ENCODE measurements at places on chromosomes 3 and 15. TPM values are rescaled to one million over a fixed set of nuclear protein-coding genes. Genes with fewer than 3 reads are reported as not detected.
A peak's percentile ranks its signal among the peaks of the same experiment; 100 is the strongest.

The CELSR3 gene
- 2.2 TPM for total RNA-seq

GRCh38 chr15:41513506-41514227, at the start of gene LTK:
Gene LTK, minus strand, starts transcription at chr15:41513827. Its CDS starts 118 bp downstream, at chr15:41513709.
- no peak for DNase-seq

DNA sequence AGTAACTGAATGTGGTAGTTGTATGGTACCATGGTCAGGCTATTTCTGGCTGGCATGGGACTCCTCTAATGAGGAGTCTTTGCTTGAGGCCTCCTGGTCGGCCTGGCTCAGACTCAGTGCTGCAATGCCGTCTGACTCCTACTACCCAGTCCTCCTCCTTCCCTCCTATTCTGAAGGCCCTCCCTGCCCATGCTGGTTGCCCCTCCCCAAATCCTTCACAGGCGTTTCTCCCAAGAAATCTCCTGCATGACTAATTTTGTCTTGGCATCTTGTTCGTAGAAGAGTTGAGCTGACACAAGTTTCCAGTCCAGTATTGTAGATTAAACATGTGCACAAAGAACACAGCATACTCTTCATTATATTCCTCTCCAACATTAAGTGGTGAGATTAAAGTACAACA, 115.5 kb downstream of the NFKBIZ start:
- DNase-seq: no peak

GRCh38 chr15:69526081-69527061, 73.8 kb downstream of the RPLP1 start:
- DNase-seq: no peak

The SUSD5 gene
- 2.5 TPM for total RNA-seq

The VPS8 gene
- 31.7 TPM for total RNA-seq

The HYKK gene
- total RNA-seq: 1.2 TPM

The C3orf33 gene
- total RNA-seq: 2.9 TPM

GRCh38 chr15:89749951-89750559, 994 bp downstream of the MESP1 start:
- no peak for DNase-seq

The IQCH gene
- 1.1 TPM for total RNA-seq

The MPI gene
- total RNA-seq: 50.8 TPM

- peak; percentile 36 for DNase-seq
Observed at GRCh38 chr3:42581709-42582473, at the start of gene SEC22C. Gene SEC22C, minus strand, starts transcription at chr3:42581967. Its CDS starts 12,921 bp downstream, at chr3:42569046.

The ADGRG7 gene
- total RNA-seq: not detected

DNA sequence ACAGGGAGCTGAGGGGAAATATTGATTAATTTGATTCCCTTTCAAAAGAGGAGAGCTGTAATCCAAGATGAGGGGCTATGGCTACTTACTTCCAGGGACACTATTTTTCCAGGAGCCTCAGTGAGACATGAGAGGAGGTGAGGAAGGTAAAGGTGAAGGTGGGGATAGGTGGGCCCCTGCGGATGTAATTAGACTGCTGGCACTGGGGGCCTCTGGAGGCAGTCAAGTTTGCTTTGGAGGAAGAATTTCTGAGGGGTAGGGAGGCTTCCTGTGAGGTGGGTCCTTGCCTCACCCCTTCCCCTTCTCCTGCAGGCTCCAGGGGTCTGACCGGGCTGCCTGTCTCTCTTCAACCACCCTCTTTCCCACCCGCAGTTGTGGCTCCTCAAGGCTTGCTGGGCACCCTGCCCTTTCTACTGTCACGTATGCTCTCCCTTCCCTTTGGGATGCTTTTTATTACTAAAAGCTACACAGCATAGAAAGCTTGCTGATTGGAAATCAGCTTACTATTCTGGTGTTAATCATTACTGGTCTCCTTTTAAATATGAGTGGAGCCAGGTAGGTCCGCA, 22.5 kb downstream of the GASK1A start:
- DNase-seq: no peak

DNA sequence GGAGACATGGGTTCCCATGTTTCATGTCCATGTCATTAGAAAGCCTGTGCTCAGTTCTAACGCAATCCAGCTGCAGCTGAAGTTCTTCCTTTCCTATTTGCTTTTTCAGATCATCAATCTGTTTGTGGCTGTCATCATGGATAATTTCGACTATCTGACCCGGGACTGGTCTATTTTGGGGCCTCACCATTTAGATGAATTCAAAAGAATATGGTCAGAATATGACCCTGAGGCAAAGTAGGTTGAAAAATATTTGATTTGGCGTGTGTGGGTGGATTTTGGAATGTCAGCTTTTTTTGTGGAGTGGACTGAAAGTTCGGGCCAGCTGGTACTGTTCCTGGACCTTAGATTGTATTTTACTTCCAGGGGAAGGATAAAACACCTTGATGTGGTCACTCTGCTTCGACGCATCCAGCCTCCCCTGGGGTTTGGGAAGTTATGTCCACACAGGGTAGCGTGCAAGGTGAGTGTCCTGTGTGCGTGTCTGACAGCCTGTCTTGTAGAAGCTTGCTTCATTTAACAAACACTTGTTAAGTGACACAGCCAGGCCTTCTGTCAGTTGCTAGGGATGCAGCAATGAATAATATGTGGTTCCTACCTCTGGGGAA, 69.6 kb downstream of the CHDH start:
- no peak for DNase-seq

The PPP1R14D gene
- not detected for total RNA-seq

The PLCH1 gene
- total RNA-seq: not detected

- no peak for DNase-seq
Observed at GRCh38 chr3:158702815-158703481, 29.3 kb downstream of the RARRES1 start.

GRCh38 chr3:8341821-8342247, 159.8 kb upstream of the LMCD1 start:
- DNase-seq: no peak

DNA sequence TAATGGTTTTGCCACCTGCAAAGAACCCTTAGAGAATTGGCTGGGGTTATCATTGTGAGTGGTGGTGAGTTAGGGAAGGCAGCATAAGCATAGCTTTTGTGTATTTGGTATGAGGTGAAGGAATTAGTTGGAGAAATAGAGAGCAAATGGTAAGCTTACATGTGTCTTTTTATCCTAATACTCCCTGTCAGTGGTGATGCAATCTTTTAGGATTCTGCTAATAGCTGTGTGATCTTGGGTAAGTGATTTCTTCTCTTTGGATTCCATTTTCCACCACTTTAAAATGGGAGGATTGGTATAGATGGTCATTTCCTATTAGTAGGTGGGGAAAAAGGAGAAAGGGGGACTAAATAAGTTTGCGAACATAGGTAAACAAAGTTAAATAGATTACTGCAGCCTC, 30.9 kb downstream of the PIAS1 start:
- DNase-seq: no peak

DNA sequence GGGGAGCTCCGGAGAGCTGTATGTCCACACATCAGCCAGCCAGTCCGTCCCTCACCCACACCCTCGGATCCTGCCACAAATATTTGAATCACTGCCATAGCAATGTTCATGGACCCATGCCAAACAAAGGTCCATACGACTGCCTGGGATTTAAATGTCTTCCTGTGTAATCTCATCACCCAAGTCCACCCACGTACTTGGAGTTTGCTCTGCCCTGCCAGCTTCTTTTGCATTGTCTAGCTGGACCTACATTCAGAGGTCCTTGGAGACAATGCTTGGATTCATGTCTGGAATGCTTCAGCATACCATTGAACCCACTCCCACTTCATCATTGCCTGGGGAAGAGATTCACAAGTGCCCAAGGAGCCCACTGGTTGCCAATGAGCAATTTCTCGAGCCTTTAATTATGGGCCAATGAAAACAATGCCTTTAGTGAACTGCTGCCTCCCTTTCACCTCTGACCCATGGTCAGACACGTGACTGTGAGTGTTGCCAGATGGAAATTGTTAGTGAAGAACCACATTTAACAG, 90.4 kb upstream of the PHLDB2 start:
- peak; percentile 77 for DNase-seq

The TMCO5A gene
- not detected for total RNA-seq

GRCh38 chr15:47388299-47388698, 329.0 kb upstream of the SEMA6D start:
- no peak for DNase-seq

- no peak for DNase-seq
Observed at GRCh38 chr15:55241891-55242290, 45.1 kb upstream of the RSL24D1 start.

The HDDC3 gene
- 26.7 TPM for total RNA-seq

The SERPINI2 gene
- total RNA-seq: not detected

- no peak for DNase-seq
Observed at GRCh38 chr3:24673596-24673995, 178.9 kb upstream of the THRB start.

- no peak for DNase-seq
Observed at GRCh38 chr3:23659274-23659673, 146.5 kb upstream of the UBE2E1 start.

The CASR gene
- not detected for total RNA-seq

The BTLA gene
- not detected for total RNA-seq

The NANOGP8 gene
- total RNA-seq: not detected

DNA sequence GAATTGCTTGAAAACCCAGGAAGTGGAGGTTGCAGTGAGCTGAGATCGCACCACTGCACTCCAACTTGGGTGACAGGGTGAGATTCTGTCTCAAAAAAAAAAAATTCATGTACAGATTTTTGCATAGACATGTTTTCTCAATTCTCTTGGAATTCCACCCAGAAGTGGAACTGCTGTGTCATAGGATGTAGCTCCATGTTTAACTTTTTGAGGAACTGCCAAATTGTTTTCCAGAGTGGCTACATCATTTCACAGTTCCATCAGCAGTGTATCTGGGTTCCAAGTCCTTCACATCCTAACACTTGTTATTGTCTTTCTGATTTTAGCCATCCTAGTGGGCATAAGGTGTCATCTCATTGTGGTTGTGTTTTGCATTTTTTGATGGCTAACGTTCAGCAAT, 9.9 kb downstream of the CAPN7 start:
- DNase-seq: no peak

GRCh38 chr15:85741021-85741421, 53.7 kb downstream of the KLHL25 start:
- no peak for DNase-seq

- no peak for DNase-seq
Observed at GRCh38 chr3:10975695-10976234, 16.8 kb upstream of the SLC6A1 start.

DNA sequence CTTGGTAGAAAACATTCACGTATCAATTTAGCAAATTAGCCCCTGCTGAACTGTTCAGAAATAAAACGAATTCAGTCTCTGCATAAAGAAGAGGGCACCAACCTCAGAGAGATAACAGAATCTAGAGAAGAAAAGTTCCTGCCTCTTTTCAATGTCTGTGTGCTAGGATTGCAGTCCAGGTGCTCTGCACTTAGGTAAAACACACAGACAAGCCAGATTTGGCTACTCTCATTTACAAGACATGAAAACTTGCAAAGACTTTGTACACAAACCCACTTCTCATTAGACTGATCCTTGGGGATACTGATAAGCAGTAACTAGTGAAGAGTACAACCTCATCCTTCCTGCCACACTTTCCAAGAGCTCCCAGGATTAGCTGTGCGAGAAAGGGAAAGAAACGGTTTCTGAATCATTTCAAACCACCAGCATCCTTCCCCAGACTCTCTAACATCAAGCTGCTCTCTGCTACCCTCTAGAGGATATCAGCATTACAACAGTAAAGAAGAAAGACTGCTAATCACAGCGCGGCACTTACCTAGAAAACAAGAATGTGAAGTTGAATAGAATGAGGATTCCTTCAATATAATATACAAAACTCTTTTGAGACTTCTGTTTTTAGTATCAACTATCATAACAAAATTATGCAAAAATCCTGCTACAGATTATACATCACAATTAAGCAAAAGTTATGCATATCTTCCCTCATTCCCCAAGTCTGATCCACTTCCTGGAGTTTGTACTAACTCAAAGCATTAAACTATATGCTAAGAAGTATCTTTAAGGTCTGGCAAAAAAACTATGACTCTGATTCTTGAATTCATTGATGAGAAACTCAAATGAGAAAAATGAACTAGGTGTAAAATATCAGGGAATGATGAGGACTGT, 306.4 kb downstream of the MAGI1 start:
- peak; percentile 39 for DNase-seq

The CPEB1 gene
- total RNA-seq: not detected

DNA sequence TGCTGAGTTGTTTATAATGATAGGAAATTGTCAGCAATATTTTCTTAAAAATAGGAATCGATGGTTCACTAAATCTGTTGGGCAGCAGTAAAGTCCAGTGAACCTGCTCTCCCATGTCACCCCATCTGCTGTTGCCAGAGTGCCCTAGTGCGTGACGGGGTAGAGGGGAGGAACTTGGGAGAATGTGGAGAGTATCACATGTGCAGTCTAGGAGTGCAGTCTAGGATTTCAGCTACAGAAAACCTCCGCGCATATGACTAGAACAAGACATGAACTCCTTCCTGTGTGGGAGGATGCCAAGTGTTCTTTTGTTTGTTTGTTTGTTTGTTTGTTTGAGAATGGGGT, 74.6 kb upstream of the ACAD9 start:
- no peak for DNase-seq

GRCh38 chr3:43727930-43728329, 37.2 kb downstream of the ABHD5 start:
- no peak for DNase-seq

DNA sequence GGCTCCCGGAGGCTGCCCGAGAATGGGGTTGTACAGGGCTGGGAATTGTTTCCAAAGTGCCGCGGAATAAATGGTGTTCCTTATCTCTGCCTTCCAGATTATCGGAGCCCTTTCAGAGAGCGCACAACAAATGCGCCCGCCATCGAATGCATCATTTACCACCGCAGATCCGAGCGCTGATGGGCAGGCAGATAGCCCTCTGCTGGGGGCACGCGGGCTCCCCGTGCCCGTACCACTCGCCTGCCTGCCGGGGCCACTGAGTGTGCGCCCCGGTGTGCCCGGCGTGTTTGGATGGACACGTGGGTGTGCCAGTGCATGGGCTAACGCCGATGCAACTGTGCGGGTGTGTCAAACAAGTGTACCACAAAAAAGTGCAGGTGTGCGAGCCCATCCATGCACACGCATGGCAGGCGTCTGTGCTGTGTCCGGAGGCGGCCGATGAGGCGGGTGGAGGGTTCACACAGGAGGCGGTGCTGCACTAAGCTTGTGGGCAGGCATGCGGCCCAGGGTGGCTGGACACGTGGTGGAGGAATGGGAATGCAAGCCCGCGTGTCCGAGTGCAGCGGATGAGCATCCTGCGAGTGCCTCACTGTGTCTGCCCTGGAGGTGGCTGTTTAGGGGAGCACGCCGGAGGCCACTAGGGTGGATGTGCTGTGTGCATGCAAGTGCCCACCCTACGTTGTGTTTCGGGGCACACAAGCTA, 3.8 kb upstream of the GATA2 start:
- no peak for DNase-seq

- no peak for DNase-seq
Observed at GRCh38 chr3:52502001-52502400, 6.9 kb downstream of the STAB1 start.

- no peak for DNase-seq
Observed at GRCh38 chr3:3821777-3822176, 22.5 kb downstream of the LRRN1 start.

The MYO5C gene
- 33.4 TPM for total RNA-seq

DNA sequence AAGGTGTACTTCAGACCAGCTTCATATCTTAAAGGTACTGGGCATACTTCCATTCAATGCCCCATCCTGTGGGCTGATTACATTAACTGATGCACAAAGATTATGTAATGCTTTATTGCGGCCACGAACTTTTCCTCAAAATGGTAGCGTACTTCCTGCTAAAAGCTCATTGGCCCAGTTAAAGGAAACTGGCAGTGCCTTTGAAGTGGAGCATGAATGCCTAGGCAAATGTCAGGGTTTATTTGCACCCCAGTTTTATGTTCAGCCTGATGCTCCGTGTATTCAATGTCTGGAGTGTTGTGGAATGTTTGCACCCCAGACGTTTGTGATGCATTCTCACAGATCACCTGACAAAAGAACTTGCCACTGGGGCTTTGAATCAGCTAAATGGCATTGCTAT, 3.4 kb downstream of the SKIL start:
- no peak for DNase-seq

- peak; percentile 87 for DNase-seq
Observed at GRCh38 chr3:12405432-12406272, 78.6 kb upstream of the TSEN2 start.
